WTC11 (cell line): ENCODE measurements at places on chromosomes 16 and 17. TPM values are rescaled to one million over a fixed set of nuclear protein-coding genes. Genes with fewer than 3 reads are reported as not detected.

GRCh38 chr16:4505356-4506147 is 29.4 kb downstream of the HMOX2 start:
- DNase-seq, result no peak

DNA sequence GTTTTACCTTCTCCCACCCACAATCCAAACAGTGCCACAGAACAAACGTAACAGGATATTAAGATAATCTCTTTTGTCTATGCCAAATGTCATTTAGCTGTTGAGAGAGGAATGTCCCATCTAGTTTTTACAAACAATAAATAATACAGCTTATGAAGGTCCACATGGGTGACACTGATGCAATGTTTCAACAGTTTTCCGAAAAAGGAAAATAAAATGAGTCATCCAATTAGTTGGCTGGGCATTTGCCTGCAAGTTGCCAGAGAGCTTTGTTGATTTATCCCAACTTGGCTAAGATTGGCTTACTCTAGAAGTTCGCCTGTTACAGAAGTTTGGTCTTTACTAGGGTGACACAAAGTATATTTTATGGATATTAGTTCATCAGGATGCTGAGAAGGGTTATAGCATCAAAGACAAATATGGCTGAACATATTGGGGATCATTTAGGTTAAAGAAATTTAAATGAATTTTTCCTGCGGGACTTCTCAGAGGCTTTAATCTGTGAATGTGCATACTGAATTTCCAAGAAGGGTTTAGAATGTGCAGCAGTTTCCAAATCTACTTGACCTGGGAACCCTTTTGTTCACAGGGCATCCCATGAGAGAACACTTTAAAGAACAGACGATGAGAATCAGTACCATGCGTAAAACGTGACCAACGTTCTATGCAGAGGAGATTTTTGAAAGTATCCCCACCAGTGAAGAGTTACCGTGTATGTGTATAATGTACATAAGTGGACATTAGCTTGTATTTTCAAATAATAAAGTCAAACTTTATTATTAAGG is 73.1 kb downstream of the CDH13 start:
- DNase-seq, result no peak

GRCh38 chr17:32693194-32693897 is 183.6 kb downstream of the MYO1D start:
- DNase-seq, result no peak

- DNase-seq, result no peak
Observed at GRCh38 chr17:83133302-83134121, 54.1 kb downstream of the METRNL start.

GRCh38 chr16:24991349-24991748 is 23.8 kb downstream of the ARHGAP17 start:
- DNase-seq, result no peak

DNA sequence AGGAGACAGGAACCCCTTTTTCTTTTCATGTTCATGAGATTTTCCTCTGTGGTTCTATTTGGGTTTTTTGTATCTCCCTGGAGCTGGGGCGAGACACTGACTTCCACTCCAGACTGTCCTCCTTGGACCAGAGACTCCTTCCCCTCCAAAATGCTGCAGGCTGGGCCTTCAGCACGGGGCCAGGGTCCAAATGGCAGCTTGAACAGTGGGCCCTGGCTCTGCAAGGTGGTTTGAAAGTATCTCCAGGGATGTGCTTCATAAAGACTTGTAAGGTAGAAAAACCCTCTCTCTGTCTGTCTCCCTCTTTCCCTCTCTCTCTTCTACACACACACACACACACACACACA is 236.1 kb downstream of the ZNF423 start:
- no peak for DNase-seq

GRCh38 chr17:28738680-28739384 is 5.0 kb upstream of the TRAF4 start:
- DNase-seq, result no peak

GRCh38 chr16:30664616-30665109 is 6.4 kb downstream of the FBRS start:
- DNase-seq, result no peak

DNA sequence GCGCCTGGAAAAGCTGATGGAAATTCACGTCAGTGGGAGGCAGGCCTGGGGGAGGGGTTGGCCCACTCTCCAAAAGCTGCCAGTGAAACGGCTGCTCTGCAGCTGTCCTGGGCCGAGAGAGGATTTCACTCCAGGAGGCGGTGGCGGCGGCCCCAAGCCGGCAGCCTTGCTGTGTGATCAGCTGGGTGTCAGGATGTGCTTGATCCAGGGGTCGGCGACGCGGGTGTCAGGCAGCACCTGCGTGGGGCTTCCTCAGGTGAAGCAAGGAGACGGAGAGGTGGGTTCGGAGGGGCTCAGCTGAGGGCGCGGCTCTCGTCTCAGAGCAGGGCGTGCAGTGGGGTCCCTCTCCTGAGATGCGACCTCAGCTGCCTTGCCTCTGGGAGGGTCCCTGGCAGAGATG is 7.0 kb downstream of the CBFA2T3 start:
- DNase-seq, result no peak

- DNase-seq, result peak; percentile 63
Observed at GRCh38 chr17:81558941-81559806, 7.0 kb upstream of the FAAP100 start.

- no peak for DNase-seq
Observed at GRCh38 chr16:88897696-88898425, 31.4 kb upstream of the PABPN1L start.

DNA sequence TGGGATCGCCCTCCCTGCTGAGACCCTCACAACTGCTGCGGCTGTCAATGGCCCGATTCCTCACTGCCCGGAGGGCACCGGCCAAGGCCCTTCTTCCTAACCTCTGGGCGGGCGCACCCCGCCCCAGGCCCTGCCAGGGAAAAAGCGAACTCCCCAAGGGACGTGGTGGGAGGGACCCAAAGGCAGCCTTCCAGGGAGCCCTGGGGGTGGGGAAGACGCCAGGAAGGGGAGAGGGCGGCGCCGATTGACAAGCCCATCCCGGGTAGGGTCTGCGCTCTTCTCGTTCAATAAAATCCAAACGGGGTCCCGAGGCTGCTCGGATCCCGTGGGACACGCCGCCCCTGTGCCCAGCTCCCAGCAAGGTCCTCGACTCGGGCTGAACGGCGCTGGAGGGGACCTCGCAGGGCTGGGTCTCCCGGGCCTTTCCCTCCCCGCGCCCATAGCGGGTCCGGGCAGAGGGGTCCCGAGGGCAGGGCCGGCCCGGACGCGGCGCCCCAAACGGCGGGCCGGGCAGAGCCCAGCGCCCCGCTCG is 416 bp downstream of the KIFC3 start:
- DNase-seq, result peak; percentile 32

- peak; percentile 69 for DNase-seq
Observed at GRCh38 chr17:37608351-37609169, 658 bp downstream of the SYNRG start.

DNA sequence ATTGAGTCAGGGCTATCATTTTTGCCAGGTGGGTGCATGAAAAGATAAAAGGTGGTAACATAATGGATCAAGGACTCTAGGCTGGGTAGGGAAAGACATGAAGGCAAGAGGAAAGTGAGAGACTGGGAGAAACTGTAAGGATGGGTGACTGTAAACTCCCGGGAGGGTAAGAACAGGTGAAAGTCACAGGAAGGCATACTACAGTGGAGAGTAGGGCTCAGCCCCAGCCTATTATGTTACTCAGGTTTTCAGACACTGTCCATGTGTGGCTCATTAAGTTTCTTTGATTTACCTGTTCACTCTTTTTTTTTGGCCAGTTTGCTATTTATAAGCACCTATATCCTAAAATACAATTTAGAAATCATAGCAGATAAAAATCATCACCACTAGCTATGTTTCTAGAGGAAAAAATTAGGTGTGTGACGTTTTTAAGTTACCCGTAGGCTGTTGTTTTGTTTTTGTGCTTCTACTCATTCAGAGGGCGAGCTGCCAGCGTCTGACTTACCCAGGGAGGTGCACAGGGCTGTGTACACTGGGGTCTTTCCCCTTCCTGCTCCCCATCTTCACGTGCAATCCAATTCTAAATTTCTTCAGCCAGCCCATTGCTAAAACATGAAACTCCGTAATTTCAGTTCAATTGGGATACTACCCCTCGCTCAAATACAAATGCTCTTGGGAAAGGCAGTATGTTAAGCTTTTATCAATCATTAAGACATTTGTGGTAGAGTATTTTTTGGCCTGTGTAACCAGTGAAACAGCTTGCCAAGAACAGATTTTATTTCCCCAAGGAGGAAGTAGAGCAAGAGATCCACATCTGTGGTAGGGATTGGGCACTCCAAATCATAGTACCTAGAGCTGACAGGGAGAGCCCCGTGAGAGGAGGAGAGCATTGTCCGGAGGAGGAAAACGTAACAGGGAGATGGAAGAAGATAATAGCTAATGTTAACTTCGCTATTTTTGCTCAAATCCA is 21.7 kb upstream of the VWA3A start:
- no peak for DNase-seq

DNA sequence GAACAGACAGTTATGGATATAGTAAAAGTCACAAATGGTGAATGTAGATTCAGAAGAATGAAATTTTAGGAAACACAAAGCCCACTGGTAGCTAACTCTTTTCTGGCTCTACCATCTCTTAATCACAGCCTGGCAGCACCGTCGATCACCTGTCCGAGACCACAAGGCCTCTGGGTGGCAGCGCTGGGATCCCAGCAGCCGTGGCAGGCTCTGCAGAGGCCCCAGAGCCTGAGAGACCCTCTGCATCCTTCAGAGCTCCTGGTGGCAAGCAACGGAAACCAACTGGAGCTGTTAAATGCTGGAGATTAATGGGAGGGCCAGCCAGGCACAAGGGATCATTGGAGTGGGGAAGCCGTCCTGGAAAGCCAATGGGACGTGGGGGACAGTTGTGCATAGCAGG is 26.3 kb downstream of the LAT start:
- peak; percentile 58 for DNase-seq

GRCh38 chr16:88809068-88809675 is 2.6 kb downstream of the APRT start:
- no peak for DNase-seq

DNA sequence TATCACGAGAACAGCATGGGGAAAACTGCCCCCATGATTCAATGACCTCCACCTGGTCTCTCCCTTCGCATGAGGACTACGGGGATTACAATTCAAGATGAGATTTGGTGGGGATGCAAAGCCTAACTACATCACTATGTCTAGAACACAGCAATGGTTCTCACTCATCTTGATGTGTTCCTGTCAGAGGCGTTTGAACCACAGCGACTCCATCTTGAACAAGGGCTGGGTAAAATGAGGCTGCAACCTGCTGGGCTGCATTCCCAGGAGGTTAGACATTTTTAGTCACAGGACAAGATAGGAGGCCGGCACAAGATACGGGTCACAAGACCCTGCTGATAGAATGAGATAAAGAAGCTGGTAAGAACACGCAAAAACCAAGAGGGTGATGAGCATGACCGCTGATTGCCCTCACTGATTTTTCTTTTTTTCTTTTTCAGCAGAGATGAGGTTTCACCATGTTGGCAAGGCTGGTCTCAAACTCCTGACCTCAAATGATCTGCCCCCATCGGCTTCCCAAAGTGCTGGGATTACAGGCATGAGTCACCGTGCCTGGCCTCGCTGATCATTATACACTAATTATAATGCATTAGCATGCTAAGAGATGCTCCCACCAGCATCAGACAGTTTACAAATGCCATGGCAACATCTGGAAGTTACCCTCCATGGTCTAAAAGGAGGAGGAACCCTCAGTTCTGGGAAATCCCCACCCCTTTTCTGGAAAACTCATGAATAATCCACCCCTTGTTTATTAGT is 3.0 kb upstream of the PPY start:
- no peak for DNase-seq

- no peak for DNase-seq
Observed at GRCh38 chr17:65394811-65395472, 166.5 kb downstream of the AXIN2 start.

DNA sequence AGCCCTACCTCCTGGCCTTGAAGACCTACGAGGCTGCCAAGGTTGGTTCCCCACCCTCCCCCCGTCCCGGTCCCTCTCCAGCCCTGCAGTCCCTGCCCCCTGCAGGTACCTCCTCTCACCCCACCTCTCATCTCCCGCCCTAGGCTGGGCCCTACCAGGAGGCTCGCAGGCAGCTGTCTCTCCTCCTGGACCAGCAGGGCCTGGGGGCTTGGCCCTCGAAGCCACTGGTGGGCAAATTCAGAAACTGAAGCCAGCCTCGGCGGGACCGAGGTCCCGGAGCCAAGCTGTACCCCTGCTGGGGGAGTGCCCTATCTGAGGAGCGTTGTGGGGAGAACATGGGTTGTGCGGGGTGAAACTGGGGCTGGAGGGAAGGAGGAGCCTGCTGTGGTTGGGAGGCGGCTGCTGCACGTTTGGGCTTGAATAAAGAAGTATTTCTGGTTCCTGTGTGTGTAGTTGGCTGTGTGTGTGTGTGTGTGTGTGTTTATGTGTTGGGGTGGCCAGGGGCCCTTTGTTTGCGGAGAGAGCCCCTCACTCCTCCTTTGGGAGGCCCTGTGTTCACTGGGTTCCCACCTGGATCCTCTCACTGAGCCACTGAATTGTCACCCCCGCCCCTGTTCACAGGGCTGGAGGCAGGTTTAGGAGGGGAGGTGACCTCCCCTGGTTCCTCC is 5.9 kb downstream of the ADAD2 start:
- DNase-seq, result no peak

DNA sequence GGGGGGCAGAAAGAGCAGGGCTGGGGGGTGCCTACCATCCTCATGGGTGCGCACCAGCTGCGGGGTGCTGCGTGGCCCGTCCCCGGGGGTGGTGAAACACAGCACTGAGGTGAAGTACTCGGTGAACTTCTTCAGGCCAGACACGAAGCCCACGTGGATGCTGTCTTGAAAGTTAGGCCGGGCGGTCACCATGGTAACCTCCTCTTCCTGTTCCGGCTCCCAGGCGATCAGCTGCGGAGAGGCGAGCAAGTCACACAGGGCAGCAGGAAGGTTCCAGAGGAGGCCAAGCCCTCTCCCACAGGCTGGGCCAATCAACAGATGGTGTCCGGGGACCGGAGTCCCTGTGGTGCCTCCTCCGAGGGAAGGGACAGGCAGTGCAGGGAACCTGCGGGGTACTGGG is 90.1 kb upstream of the CDC42EP4 start:
- DNase-seq, result peak; percentile 63

GRCh38 chr16:11207646-11208045 is 48.4 kb downstream of the SOCS1 start:
- DNase-seq, result no peak

Gene SGSH
- total RNA-seq, result 22.0 to 27.7 TPM (median 22.0 TPM) in 3 replicates

Gene MEIOB
- 1.4 to 3.9 TPM (median 3.3 TPM) in 3 replicates for total RNA-seq

Gene PRM2
- not detected in 3 replicates for total RNA-seq

Gene SERPINF2
- 1.6 to 2.7 TPM (median 2.1 TPM) in 3 replicates for total RNA-seq

Gene TEKT5
- total RNA-seq, result 0.60 to 1.1 TPM (median 0.82 TPM) in 3 replicates

Gene ACSM2A
- total RNA-seq, result 0.14 TPM in 1 of 3 replicates, not detected in the others

Gene RPL38
- 1,170 to 1,273 TPM (median 1,266 TPM) in 3 replicates for total RNA-seq

Gene TBX6
- total RNA-seq, result 5.1 to 7.6 TPM (median 6.6 TPM) in 3 replicates

Gene CASKIN2
- total RNA-seq, result 31.3 to 32.2 TPM (median 31.9 TPM) in 3 replicates

Gene USP6
- total RNA-seq, result 0.20 to 0.25 TPM (median 0.23 TPM) in 3 replicates

Gene MT1G
- 326 to 361 TPM (median 333 TPM) in 3 replicates for total RNA-seq

Gene CIAPIN1
- 85.9 to 94.7 TPM (median 87.9 TPM) in 3 replicates for total RNA-seq
